ENCODE measurements at places on chromosomes 2 and 18.

DNA sequence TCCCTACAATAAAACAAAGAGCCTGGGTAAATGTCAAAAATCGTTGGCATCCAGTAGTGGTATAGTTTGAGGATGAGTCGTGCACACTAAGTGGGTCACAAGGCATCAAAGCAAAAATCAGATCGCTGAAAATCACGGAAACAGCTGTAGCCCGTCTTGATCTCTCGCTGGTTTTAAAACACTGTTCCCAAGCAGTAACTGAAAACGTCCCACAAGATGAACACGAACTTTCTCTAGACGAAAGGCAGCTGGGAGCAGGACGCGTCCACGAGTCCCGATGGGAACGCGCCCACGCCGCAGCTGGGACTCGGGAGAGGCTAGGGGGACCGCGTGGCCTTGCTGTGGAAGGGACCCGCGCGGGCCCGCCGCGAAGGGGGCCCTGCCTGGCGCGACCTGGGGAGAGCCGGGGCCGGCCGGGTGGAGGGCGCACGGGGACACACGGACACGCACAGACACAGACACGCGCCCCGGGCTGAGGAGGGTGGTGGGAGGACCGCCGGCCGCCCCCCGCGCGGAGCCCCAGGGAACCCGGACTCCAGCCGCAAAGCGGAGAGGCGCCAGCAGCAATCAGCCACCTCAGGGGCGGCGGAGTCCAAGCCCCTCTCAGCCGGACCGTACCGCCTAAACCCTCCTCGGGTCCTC is 651 bp downstream of the STK17B start:
- DNase-seq, result peak; percentile 74

GRCh38 chr2:2762166-2762908 is 431.3 kb upstream of the MYT1L start:
- DNase-seq, result no peak

- peak; percentile 63 for DNase-seq
Measured at GRCh38 chr2:64637931-64638330, 15.8 kb downstream of the SERTAD2 start.

DNA sequence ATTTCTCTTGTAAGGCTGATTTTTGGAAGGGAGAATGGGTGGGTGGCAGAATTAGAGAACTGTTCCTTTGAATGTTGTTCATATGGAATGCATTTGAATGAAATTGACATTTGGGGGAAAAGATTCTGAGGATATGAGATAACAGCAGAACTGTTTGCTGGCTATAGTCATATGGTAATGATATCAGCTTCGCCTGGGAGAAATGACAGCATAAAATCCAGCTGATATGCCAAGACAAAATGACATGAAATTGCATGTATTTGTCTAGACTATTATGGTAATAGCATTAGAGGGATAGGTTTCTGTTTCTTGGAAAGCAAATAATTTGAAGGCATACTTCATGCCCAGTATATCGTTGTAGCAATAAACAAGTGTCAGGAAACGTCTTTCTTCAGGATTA is 150.8 kb upstream of the SPATS2L start:
- no peak for DNase-seq

DNA sequence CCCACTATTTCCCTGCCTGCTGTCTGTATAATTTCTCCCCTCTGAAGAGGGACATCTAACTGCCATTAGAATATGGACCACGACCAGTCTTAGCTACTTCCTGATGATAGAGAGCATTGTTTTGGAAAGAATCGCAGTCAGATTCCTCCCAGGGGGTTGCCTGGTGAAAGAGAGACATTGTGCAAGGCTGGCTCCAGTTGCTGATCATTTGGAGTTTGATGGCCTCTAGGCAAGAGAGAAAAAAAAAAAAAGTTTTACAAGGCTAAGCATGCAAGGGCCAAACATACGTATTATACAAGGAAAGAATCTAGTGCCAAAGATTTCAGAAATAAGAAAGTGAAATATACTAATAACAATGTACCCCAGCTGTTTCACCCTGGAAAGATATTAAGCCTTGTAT is 182.2 kb downstream of the CMPK2 start:
- no peak for DNase-seq

GRCh38 chr2:101534149-101534611 is 59.3 kb upstream of the RFX8 start:
- no peak for DNase-seq

GRCh38 chr2:10006236-10007161 is 36.9 kb upstream of the KLF11 start:
- DNase-seq, result peak; percentile 60

GRCh38 chr2:203786549-203787351 is 80.3 kb downstream of the CD28 start:
- DNase-seq, result peak; percentile 86

DNA sequence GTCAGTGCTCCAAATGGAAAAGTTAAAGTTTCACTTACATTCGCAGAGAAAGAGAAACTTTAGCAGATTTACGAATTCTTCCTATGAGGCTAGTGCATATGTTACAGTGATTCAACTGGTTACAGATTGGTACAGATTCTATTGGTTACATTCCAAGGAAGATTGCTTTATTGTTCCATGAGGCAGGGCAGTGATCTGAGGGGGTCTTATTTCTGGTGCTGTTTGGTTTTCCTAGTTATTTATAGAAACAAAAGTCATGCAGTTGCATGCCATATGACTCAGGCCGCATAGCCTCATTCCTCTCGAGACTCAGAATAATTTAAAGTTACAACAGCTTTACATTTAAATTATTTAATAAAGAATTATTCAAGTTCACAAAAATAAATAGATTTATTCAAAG is 385.4 kb upstream of the SYT4 start:
- peak; percentile 84 for DNase-seq

DNA sequence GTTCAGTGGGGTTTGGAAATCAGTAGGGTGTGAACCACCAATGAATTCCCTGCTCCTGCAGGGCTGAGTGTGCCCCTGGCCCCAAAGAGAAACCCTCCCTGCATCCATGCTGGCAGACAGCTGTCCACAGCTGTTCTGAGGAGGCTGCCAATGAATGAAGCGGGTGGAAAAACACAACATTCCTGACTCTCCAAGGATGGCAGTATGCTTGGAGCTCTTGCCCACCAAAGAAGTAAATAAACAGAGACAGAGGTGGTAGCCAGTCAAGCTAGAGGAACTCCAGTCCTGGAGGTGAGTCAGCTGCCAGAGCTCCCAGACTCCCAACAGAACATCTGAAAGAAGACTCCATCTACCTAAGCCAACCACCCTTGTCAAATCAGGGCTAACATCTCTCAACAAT is 6.2 kb downstream of the ZBTB7C start:
- DNase-seq, result peak; percentile 31
